Stimulated activated CD8-positive, alpha-beta memory T cell treated with anti-CD3 and anti-CD28 coated beads, Interleukin-4, amount 100 ng/mL, for 48 hours (primary cell): ENCODE measurements at places on chromosomes 1 and 21.
A peak's percentile ranks its signal among the peaks of the same experiment; 100 is the strongest.

DNA sequence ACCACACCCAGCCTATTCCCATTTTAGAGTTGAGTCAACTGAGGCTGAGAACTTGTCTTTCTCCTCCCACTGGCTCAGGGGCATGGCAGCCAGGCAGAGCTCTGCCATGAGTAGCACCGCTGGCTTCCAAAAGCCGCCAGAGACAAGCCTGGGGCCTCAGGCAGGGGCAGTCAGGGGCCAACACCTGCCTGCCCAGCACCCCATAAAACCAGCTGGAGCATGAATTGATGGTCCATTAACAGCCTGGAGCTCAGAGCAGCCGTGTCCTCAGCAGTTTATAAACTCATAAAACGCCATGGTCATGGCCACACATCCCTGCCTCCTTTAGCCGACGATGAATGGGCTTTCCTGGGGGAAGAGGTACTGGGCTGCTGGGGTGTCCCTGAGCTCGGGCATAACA lies 50.6 kb upstream of the PAX7 start:
- no peak for DNase-seq

DNA sequence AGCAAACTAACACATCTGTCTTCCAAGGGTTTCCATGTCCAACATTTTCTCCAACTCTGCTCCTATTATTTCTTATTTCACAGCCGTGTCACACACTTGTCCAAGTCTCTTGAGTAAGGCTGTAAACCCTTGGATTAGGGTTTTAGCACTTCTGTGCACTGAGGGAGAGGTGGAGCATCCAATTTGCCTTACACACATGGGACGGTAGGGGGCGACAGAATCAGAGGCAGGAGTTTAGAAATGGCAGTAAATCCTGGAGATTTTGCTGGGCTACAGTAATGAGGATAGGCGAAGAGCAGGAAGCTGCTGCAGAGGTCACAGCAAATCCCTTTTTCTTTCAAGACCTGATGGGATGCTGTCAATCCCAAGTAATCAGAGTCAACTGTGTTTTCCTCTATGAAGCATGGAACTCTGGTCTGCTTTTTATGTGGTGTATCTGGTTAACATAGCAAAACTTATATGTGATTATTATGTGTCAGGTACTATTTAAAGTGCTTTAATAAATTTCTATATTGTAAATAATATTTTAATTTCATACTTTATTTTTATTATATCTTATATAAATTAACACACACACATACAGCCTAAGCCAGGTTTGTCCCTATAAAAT lies 15.4 kb upstream of the LCE5A start:
- peak; percentile 49 for DNase-seq

DNA sequence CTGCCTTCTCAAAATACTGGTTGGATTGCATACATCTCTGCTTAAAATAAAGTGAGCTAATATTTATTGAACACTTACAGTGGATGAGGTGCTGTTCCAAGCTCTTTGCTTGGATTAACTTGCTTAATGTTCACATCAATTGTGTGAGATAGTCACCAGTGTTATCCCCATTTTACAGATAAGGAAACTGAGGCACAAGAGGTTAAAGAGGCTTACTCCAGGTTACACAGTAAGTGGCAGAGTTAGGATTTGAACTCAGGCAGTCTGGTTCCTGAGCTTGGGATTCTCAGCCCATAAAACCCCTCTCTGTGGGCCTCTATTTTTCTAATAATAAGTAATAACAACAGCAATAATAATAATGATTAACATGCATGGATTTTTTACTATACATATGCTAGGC lies 13.6 kb upstream of the FAAH start:
- no peak for DNase-seq

- no peak for DNase-seq
Observed at GRCh38 chr1:27406362-27406680, 13.9 kb downstream of the GPR3 start.

- DNase-seq = no peak
Observed at GRCh38 chr1:35575416-35575958, 2.4 kb downstream of the TFAP2E start.

DNA sequence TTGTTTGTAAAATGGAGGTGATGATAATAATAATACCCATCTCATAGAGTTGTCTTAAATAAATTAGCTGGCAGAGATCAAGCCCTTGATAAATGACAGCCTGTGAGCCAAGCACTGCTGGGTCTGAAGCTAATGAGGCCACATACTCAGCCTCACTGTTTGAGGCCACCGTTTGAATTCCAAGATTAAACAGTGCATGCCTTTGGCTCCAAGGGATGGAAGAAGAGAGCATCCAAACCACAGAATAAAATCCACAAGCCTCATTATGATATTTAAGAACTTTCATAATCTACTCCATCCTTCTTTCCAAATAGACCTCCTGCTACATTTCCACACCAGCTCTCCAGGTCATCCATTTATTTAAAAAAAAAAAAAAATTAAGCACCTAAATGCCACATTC lies 29.0 kb downstream of the TGFBR3 start:
- no peak for DNase-seq

DNA sequence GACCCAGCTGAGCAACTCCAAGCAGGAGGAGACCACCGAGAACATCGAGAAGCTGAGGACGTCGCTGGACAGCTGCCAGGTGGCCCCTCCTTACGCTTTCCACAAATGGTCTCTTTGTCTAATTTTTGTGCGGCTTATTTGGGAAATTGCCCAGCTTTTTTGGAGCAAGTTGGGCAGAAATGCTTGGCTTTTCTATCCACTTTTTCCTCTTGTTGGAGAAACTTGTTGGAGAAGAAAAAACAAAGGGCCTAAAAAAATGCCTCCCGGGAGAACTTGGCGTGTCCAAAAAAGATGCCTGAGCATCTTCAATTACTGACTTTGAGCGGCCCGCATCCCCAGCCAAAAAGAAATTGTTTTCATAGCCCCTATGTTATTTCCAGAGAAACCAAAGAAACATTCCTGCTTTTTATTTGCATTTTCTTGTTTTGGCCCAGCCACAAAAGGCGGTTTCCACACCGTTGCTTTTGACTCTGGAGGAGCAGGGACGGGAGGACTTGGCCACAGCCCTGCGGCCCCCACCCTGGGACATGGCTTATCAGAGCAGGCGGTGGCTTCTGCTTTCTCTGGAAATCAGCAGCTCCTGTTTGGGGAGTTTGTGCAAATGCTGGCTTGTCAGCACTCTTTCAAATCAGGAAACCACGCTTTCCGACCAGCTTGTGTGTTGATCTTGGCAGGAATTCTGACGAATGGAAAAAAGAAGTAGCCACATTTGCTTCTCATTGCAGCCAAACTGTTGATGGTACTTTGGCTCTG lies 81.2 kb upstream of the EFHD2 start:
- no peak for DNase-seq

GRCh38 chr1:117826540-117827078 lies 102.8 kb downstream of the GDAP2 start:
- DNase-seq = no peak

DNA sequence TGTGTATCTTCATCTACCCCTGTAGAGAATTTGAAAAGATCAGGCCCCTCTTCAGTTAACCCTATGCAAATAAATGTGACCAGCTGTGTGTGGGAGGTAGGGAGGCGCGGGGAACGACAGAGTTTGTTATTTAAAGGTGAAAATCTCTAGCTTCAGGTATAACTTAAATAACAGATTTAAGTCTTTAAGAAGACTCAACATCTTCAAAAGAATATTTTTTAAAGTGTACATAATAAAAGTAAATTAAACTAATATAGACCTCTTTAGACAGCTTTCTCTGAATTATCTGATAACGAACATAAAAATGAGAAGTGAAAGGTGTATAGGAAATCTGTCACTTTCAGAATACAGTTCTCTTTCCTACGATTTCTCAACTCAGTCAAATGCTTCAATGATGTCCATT lies 16.0 kb downstream of the ANGPTL3 start:
- no peak for DNase-seq

- DNase-seq = peak; percentile 3
Observed at GRCh38 chr1:18537386-18538306, 56.9 kb downstream of the KLHDC7A start.

- DNase-seq = peak; percentile 21
Observed at GRCh38 chr21:45834821-45835293, 146.7 kb upstream of the COL6A1 start.

- no peak for DNase-seq
Observed at GRCh38 chr1:50701706-50702317, 258.3 kb downstream of the FAF1 start.

GRCh38 chr1:78619803-78620579 lies at the start of gene IFI44L:
Gene IFI44L (plus strand): TSS chr1:78620448. CDS start chr1:78627916, 7,468 bp downstream.
- DNase-seq = peak; percentile 69

DNA sequence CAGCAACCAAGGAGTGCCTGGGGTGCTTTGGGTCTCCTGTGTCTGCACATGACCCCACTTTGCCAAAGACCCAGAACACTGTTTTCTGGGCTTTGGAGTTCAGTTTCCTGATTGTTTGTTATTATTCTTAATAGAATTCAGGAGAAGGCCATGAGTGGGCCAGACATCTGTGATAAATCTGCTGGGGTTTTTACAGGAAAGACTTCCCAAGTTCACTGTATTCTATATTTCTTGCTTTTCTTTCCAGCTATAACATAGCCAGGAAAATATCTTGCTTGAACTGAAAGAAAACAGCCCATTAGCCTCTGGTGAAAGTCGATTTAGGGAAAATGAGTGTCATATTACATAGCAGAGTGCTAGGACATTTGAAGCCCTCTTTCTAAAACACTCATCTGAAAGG lies 345.1 kb upstream of the USP24 start:
- DNase-seq = no peak

DNA sequence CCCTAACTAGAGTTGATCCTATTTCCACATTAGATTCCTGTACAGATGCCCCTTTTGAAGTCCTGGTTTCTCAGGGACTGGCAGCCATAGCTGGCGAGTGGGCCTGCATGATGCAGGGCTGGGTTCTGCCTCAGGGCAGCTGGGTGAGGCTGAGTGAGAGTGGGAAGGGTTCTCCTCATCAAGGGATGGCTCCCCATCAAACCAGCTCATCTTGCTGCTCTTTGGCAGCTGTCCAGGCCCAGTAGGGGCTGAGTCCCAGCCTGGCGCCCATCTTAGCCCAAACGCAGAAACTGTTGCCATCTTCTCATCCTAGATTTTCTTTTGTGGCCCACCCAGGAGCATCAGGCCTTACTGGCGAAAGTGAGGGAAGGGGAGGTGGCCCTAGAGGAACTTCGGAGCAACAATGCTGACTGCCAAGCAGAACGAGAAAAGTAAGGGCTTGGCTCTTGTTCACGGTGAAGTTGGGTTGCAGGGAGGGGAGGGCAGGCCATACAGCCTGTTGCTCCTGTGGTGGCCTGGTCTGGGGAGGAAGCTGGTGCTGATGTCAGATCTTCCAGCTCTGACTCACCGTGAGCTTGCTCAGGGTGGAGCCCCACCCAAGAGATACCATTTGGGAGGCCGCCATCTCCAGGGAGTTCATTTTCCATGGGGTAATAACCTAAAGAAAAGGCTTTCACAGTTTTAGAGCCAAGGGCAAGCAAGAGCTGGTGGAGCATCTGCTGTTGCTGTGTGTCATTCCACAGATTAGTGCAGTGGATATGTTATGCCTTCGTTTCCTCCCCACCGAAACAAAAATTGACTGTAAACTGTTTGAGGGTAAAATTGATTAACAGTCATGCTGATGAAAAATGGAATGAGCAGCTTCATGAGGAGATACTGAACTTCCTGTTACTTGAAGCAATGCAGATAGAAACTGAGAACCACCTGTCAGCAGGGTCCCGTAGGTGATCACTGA lies 34.7 kb downstream of the TUFT1 start:
- peak; percentile 47 for DNase-seq

DNA sequence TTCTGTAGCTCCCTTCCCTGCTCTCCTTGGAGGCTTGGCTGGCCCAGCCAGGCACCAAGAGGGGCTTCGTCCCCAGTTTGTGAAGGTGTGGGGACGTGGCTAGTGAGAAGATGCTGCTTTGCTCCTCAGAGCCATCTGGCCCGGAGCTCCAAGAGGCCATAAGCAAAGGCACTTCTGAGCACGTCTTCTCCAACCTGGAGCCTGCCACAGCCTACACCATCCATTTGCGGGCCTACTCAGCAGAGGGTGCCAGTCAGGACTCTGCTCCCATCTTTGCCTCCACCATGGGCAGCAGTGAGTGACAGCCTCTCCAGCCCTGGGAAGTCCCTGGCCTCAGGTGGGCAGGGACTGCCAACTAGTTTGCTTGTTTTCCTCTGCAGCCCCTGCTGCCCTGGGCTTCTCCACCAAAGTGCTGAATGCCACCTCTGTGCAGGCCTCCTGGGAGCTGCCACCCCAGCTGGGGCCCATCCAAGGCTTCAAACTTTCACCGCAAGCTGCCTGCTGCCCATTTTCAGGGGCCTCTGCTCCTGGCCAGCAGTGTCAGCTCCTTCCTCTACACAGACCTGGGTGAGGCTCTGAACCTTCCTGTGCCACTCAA lies 25.9 kb downstream of the SLC27A3 start:
- DNase-seq = no peak

DNA sequence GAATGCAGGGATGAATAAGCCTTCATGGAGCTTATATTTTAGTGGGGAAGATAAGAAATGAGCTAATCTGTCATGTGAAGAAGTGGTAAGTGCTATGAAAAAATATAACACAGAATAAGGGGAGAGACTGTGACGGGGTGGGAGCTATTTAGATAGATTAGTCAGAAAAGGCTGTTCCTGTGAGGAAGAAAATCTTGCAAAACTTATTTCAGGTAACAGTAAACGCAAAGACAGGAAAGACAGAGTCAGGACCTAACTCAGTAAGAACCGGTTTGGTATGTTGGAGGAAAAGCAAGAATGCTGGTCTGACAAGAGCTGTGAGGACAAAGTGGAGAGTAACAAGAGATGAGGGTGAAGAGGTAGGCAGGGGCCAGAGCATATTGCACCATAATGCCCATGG lies 22.0 kb downstream of the GNAI3 start:
- no peak for DNase-seq

GRCh38 chr1:110713221-110713620 lies 38.5 kb upstream of the KCNA3 start:
- no peak for DNase-seq

DNA sequence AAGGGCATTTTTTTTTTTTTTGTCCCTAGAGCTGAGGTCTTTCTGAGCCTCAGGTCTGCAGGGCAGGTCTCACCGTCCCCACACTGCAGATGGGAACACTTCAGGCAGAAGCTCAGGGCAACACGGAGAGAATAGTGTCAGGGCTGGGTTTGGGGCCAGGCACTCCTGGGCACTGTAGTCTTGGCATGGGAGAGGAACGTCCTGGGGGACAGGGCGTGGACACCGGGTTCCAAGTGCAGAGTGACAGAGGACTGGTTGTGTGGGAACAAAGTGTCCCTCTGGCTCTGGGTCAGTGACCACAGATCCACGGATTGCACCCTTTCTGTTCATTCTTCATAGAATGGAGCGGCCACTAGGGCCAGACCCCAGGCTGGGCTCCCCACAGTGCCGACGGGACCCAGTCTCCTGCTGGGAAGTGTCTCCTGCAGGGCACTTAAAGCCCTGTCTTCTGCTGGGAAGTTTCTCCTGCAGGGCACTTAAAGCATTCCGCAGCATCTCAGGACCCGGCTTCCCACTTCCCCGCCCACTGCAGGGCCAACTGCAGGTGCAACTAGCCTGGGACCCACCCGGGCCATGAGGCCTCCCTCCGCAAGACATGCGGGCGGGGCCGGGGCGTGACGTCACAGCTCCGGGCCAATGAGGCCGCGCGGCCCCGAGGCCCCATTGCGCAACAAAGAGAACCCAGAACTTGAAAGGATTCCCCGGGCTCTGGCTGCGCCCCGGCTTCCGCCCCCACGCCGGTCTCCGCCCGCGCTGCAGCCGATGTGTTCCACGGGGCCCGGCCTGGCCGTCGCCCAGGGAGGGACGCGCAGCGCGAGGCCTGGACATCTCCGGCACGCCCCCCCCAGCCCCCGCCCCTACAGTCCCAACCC lies 1.2 kb downstream of the GPR153 start:
- DNase-seq = peak; percentile 86
